Smooth muscle cell of bladder (primary cell): ENCODE measurements at places on chromosomes 3 and 15. TPM values are rescaled to one million over a fixed set of nuclear protein-coding genes. Genes with fewer than 3 reads are reported as not detected.

Gene C3orf52
- total RNA-seq: 5.7 and 10.5 TPM in 2 replicates

Gene TUSC7
- total RNA-seq: not detected in 2 replicates

Gene NMNAT3
- 0.28 and 0.74 TPM in 2 replicates for total RNA-seq

Gene DGKG
- total RNA-seq: 2.0 and 2.1 TPM in 2 replicates

Gene TRH
- 0.37 TPM in 1 of 2 replicates, not detected in the other for total RNA-seq

Gene RTP1
- not detected in 2 replicates for total RNA-seq
